AG20443 (cell line): ENCODE measurements at places on chromosomes 12 and 14.

- DNase-seq = no peak
These were observed 38.7 kb downstream of the LGR5 start for GRCh38 chr12:71478270-71478669.

GRCh38 chr12:6554168-6555017, 1.4 kb downstream of the IFFO1 start:
- DNase-seq = peak; percentile 67

DNA sequence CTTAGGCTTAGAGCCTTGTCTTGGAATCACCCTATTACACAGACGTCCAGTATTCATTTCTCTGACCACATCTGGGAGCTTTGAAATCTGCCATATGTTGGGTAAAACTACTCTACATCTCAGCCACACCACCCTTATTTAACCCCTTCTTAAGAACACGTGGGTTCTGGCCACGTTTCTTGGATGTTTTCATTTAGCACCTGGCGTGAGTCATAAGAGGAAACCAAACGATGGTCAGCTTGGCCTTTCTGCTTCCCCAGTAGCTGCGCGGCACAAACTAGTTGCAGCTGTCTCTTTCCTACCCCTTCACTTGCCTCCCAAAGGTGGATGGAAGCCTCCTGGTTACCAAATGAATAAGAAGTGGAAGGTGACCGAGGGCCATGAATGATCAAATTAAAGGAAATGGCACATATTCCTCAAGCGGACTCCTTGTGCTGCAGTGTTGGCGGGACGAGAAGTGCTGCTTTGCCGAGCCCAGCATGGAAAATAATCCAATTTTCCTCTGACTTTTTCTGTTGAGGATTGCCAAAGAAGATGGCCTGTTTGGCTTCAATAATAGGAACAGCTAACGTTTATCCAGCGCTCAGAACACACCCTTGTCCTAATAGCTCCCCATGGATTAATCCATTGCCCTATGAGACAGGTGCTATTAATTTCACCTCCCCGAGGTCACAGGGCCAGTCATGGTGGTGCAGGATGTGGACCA, 154.1 kb downstream of the ZNF664 start:
- DNase-seq = no peak

GRCh38 chr12:78209846-78210505, 379.3 kb downstream of the NAV3 start:
- DNase-seq = peak; percentile 29

- no peak for DNase-seq
These were observed 57.1 kb downstream of the CCNK start for GRCh38 chr14:99538275-99538674.

DNA sequence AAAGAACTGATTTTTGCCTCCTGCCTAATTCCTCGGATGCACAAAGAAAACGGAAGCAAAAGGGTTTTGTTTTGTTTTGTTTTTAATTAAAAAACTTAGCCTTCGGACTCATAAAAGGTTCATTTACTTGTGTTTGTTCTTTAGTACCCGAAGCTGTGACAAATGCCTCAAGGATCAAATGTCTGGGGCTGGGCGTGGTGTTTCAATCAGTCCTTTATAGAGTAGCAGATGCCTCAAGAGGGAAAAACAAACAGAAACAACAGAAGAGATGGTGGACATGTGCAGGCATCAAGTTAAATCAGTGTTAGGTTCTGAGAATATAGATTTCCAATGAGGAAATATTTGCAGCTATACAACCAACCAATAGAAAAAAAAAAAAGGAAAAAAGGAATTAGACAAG, 1.6 kb upstream of the WIF1 start:
- DNase-seq = no peak

- DNase-seq = no peak
These were observed 128.4 kb downstream of the FOXA1 start for GRCh38 chr14:37466623-37467088.

DNA sequence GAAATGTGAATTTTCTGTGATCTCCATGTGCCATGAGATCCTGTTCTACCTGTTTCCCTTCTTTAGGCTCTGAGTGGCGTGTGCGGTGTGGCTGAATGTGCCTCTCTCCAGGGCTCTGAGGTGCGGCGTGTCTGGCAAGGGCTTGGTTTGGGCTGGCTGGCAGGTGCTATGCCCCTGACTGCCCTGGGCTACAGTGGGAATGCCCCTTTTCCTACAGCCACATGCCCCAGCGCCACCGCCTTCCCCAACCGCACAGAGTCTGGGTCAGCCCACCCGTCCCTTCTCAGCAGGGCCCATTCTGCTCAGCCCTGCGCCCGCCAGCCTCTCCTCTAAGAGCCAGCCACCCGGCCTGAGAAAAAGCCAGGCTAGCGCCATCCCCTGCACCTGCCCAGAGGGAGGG, 24.7 kb downstream of the BTBD6 start:
- no peak for DNase-seq

GRCh38 chr14:101320396-101320795, 240.9 kb upstream of the DIO3 start:
- no peak for DNase-seq

- DNase-seq = no peak
These were observed 81.5 kb downstream of the SCARB1 start for GRCh38 chr12:124782132-124782531.
